Left ventricle myocardium inferior (tissue), 1 donor: ENCODE measurements at places on chromosomes 3 and 15. TPM values are rescaled to one million over a fixed set of nuclear protein-coding genes. Genes with fewer than 3 reads are reported as not detected.

GRCh38 chr3:50533807-50534461 lies 30.5 kb upstream of the CACNA2D2 start:
- DNase-seq = no peak

GRCh38 chr3:47669026-47669749 lies 90.5 kb upstream of the CSPG5 start:
- DNase-seq = no peak

The GRK7 gene
- not detected for total RNA-seq

DNA sequence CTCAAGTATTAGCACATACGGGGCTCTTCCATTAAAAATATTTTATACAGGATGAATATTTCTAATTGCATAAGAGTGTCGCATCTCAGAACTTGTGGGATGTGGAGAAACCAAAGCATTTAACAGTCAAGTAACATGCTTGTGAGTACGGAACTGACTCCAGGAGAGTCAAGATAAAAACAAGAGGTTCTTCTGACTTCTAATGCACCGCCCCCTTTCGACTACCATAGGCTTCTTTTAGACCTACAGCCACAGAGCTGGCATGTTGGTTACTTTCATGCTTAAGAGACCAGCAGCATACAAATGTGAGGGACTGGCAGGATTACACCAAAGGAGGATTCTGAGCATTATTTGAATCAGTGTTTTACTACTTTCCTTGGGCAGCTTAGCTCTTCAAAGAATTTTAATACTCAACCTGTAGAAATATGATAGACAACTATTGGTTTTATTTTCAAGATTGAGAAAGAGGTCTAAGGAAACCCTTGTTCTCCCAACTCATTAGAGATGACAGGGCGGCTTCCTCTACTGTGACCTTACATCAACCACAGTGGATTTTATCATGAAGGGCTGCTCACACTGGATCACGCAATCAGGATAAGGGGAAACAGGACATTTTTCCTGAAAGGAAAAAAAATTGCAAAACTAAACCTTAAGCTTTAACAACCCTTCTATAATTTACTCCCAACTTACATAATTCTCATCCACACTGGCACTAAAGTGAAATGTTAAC lies 14.0 kb downstream of the ETV5 start:
- no peak for DNase-seq

DNA sequence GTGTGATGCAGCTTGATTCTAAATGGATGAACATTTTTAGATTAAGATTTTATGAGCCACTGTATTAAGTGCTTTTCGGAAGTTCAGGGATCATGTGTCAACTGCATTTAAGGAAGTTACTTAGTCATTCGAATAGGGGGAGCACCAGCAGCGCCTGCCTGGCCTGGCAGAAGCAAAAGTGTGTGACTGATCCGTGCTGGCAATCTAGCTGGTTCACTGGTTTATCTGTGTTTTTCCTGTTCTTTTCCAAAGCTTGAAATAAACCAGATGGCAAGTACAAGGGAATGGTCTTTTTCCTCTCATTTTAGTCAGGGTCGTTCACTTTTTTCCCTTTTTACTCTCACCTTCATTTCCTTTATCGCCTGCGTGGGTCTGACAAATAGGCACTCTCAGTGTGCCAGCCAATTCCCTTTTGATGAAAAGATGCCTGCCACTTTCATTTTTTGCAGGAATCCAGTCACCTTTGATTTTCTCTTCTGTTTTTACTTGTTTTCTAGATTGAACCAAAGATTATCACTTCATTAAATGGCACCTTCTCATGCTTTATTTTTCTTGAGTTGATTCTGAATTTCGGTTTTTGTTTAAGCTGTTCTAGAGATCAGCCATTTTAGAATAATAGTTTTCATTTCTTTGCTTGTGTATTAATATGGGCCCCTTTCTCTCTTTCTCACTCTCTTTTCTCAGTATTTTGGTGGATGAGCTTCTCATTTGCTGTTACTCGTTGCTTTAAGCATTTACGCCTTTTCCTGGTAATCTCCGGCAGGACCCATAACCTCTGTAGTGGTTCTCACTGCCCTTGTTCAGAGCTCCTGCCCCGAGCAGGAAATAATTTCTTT lies 2.8 kb downstream of the ABHD2 start:
- peak; percentile 73 for DNase-seq
